ENCODE measurements at places on chromosomes 11 and 22. TPM values are rescaled to one million over a fixed set of nuclear protein-coding genes. Genes with fewer than 3 reads are reported as not detected.

GAB4 gene
- not detected for total RNA-seq

TENM4 gene
- 73.8 TPM for total RNA-seq

GRAP2 gene
- total RNA-seq, result 2.5 TPM

IL18 gene
- 4.4 TPM for total RNA-seq

DEUP1 gene
- total RNA-seq, result 1.3 TPM

RGL4 gene
- not detected for total RNA-seq

SLN gene
- total RNA-seq, result 136 TPM

KREMEN1 gene
- total RNA-seq, result 38.2 TPM

ARHGEF17 gene
- total RNA-seq, result 60.8 TPM

NLRP14 gene
- total RNA-seq, result 0.88 TPM

PATE4 gene
- total RNA-seq, result not detected

BIRC3 gene
- 4.1 TPM for total RNA-seq

C22orf15 gene
- 0.88 TPM for total RNA-seq

PHF5A gene
- total RNA-seq, result 37.9 TPM

OR2D2 gene
- total RNA-seq, result 0.38 TPM

P4HA3 gene
- 4.3 TPM for total RNA-seq

OR4A15 gene
- total RNA-seq, result not detected

MS4A12 gene
- total RNA-seq, result not detected

CRYAB gene
- 492 TPM for total RNA-seq

VPREB1 gene
- total RNA-seq, result 0.66 TPM

TTC36 gene
- total RNA-seq, result 2.5 TPM

IFITM1 gene
- total RNA-seq, result 20.2 TPM

GPHA2 gene
- not detected for total RNA-seq

All from camera-type eye (tissue), 1 donor.